ENCODE measurements at places on chromosomes 12 and 14.

GRCh38 chr12:112308161-112308560, 74.1 kb downstream of the HECTD4 start:
- no peak for DNase-seq

GRCh38 chr12:47725893-47726292, 603 bp upstream of the ENDOU start:
- DNase-seq = no peak

DNA sequence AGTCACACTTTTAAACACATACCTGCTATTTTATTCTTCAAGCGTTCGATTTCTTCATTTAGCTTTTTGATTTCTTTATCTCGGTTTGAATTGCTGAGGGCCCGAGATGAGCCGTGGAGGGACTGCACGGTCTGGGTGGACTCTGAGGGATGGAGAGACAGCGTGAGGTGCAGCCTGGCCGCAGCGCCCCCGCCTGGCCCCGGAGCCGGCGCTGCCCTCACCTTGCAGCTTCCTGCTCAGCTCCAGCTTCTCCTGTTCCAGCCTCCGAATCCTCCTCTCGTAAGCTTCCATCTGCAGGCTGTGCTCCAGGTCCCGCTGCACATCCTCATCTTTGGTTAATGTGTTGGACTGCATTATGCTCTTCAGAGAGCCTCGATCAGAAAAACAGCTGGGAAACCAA, 53.2 kb downstream of the AMN start:
- DNase-seq = no peak

GRCh38 chr12:127083008-127083949, 1183.7 kb upstream of the TMEM132C start:
- DNase-seq = peak; percentile 74

DNA sequence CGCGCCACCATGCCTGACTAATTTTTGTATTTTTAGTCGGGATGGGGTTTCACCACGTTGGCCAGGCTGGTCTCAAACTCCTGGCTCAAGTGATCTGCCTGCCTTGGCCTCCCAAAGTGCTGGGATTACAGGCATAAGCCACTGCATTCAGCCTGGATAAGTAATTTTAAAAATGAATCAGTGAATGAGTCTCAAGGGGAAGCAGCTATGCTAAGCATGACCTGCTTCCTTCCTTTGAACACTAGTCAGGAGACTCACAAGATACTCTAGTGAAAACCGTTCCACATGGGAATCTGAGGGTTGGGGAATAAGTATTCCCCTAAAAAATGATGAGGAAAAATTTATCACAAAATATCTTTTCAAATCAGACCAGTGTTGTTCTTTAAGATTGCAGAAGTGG, 10.7 kb upstream of the FAM234B start:
- DNase-seq = peak; percentile 6

DNA sequence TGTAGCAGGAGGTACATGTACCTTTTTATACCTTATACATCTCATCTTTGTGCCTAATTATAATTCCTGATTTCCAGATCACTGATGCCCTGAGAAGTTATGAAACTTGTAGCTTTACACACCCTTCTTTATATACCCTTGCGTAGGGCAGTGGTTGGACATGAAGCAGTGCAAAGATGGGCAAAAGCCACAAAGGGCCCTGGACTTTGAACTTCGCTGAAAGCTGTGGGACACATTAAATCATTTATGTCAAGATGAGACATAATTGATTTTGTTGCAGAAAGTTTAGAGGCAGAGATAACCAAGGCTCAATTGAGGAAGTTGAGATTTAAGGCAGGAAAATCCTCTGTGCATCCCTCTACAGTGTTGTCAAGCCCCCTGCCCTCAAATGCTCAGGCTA, 170.0 kb downstream of the SLC2A13 start:
- no peak for DNase-seq

DNA sequence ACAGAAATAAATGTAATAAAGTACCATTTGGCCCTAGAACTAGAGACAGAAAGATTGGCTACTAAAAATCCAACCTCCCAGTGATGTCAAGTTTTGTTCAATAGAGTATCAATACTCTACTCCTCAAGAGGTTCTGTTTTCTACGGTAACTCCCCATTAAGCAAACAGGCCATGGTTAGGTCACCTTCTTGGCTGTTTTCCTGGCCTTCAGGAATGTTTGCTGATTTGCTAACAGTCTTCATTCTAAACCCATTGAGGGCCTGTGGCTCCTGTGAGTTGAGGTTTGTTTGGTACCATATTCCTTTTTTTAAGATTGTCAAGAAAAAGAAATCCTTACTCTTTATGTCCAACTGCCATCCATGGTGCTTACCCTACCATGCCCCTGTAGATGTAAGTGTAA, 1022.0 kb upstream of the TMEM132C start:
- DNase-seq = no peak

DNA sequence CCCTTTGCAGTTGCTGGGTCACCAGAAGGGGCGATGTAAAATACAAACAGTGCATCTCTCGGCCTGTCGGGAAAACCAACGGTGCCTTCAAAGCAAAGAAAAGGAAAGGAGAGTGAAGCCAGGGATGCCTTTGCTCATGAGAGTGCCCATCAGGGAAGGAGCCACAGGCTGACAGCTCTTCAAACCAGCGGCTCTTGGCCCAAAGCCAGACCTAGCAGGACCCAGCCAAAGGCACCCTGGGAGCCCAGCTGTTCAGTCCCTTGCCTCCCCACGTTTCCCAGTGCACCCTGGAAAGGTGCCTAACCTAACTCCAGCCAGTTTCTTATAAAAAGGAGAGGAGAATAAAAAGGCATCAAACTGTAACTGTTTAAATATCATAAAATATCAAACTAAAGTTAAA, 29.2 kb downstream of the PRMT8 start:
- no peak for DNase-seq
